ENCODE measurements at places on chromosomes 7 and 10.

GRCh38 chr7:101172854-101173751 lies 7.0 kb downstream of the NAT16 start:
- no peak for DNase-seq

- DNase-seq: no peak
These were observed 12.1 kb upstream of the LRGUK start for GRCh38 chr7:134114992-134115391.

DNA sequence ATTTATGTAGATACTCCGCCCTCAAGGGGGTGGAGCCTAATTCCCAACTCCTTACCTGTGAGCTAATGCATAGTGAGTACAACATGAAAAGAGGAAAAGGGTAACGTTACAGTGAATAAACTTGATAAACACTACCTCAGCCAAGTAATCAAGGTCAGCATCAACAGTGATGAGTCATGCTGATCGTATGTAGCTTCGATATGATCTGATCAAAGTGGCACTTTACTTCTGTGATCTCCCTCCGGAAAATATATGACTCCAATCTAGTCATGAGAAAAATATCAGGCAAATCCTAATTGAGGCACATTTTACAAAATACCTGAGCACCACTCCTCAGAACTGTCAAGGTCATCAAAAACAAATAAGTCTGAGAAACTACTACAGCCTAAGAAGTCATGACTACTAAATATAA lies 70.4 kb downstream of the VTI1A start:
- no peak for DNase-seq

DNA sequence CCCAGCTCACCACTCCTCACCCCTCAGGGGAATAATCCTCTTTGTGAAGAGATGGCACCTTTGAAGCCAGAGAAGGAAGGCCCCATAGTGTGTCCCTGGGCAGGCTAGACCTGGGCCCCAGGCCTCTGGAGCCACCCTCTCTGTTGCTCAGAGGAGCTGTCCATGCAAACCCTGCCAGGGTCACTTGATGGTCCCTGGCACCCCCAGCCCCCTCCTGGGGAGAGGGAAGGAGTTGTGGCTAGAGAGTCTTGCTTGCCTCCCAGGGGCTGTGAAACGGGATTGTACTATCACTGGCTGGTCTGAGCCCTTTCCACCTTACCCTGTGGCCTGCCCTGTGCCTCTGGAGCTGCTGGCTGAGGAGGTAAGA lies 5.8 kb downstream of the GHRHR start:
- DNase-seq: no peak

DNA sequence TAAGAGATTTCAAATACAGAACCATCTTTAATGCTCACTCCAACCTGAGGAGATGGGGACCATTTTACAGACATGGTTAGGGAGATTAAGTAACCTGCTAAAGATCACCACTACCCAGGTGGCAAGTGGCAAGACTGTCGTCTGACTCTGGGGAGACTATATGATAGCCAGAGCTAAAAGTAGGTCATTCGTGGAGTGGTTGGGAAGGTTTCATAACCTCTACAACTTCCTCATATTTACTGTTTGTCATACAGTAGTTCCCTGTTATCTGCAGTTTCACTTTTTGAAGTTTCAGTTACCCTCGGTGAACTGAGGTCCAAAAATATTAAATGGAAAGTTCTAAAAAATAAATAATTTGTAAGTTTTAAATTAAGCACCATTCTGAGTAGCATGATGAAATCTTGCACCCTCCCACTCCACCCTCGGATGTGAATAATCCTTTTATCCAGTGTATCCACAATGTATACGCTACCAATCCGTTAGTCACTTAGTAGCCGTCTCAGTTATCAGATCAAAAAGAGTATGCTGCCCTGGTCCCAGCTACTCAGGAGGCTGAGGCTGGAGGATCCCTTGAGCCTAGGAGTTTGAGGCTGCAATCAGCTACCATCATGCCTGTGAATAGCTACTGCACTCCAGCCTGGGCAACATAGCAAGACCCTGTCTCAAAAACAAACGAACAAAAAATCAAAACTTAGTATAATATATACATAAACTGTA lies 14.9 kb upstream of the LGI1 start:
- DNase-seq: no peak

- DNase-seq: no peak
These were observed 11.9 kb upstream of the TSPAN15 start for GRCh38 chr10:69439350-69439739.

DNA sequence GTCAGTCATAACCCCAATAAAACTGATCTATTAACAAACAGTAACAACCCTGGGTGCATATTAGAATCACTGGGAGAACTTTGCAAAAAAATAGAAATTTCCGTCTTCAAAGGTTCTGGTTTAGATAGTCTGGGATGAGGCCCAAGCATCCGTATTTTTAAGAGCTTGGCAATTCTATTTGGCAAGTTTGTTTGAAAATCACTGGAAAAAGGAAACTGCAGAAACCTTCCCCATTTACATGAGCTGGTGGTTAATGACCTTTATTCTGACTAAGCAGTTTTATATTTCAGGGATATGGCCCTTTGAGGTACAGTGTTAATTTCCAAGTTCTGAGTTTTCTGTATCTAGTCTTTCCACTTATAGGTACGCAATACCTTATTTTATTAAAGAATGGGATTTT lies 115.8 kb upstream of the PRR15 start:
- no peak for DNase-seq

DNA sequence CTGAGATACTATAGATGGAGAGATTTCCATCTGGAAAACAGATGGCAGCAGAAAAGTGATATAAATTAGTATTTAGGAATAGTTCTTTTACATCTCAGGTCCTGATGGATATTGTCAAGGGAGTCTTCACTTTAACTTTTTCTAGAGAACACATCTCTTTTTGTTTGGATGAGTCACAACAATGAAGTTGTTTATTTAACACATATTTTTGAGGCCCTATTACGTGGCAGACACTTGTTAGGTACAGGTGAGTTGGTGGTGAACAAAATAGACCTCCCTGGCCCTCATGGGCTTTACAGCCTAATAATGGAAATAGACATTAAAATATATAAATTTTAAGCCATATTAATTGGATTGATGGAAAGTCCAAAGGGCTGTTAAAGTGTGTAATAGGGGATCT lies 168.3 kb downstream of the VTI1A start:
- no peak for DNase-seq

DNA sequence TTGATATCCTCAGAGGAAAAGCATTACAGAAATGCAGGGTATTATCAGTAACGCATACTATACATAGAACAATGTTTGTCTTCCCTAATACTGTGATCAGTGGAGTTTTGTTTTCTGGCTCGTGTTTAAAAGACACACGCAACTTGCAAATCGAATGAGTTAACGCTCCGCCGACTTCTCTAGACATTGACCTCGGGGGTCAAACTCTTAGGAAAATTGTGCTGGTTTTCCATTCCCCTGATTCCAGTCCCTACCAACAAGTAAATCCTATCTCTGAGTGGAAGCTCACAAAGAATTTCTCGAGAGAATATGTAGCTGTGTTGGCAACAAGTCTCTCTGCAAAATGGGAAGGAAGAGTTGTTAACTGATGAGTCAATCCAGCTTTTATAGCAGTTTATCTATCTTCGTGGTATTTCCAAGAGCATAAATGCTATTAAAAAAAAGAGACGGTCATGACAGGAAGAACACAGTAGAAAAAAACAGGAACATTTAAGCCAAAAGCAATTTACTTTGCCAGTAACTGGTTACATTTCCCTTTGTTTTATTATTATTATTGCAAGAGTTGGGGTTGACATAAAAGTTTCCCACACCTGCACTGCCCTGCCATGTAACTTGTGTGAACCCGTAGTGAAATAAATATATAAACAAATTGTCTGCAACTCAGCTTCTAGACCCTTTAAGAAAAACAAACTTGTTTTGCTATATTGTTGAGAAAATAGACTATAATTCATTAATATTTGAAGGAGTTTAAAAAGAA lies 144.4 kb downstream of the ARID5B start:
- DNase-seq: no peak

GRCh38 chr10:48383393-48383792 lies 76.9 kb downstream of the MAPK8 start:
- no peak for DNase-seq

- no peak for DNase-seq
These were observed 37.2 kb downstream of the IKZF1 start for GRCh38 chr7:50341724-50342123.

DNA sequence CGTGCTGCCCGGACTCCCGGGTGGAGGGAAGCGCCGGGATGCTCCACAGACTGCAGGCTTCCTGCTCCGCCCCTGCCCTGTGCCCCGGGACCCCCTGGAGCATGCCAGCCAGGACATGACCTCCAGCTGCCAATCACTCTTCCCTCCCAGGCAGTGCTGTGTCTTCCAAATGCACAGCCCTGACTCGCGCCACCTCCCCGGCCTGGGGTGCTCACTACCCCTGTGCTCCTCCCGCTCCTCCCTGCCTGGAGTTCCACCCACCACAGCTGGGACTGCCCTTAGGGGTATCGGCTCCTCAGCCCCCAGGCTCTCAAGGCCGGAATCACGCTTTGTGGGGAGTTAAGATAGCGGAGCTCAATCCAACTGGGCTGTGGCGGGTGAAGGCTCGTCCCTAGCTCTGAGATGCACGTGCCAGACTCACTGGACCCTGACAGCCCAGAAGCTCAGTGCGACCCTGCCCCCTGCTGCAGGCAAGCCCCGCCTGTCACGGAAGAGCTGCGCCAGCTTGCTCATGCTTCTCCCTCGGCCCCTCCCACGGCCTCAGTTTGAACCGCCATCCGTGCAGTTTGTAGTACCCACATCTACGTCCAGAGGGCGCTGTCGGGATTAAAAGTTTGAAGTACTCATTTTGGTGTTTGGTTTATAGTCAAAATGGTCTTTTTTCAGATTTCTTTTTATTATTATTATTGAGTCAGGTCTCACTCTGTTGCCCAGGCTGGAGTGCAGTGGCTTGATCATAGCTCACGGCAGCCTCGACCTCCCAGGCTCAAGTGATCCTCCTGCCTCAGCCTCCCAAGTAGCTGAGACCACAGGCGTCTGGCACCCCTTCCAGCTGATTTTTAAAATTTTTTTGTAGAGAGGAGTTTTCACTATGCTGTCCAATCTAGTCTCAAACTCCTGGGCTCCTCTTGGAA lies 142.5 kb upstream of the TCERG1L start:
- peak; percentile 83 for DNase-seq

- DNase-seq: no peak
These were observed 755.6 kb downstream of the TYW1 start for GRCh38 chr7:67752227-67752626.

DNA sequence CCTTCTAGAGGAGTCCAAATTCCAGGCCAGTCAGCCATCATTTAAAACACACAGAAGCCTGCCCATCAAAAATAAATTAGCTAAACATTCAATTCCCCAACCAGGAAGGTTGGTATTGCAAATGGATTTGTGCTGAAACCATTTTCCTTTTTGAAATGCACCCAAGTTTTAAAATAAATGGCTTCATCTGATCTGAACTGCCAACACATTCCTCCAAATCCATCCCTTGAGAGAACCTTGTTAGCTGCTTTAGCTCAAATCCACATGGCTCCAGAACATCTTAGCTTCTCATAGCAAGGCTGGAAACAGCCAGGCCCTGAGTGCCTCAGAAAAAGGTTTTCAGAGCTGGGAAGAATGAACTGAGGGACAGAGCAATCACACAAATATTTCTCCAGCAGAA lies 306.3 kb downstream of the FZD1 start:
- no peak for DNase-seq

- DNase-seq: no peak
These were observed 167.7 kb upstream of the SHH start for GRCh38 chr7:155979994-155980393.

- DNase-seq: no peak
These were observed 190.0 kb downstream of the PLXNA4 start for GRCh38 chr7:132386201-132386681.

GRCh38 chr10:31705136-31705535 lies 223.5 kb downstream of the ARHGAP12 start:
- DNase-seq: no peak

DNA sequence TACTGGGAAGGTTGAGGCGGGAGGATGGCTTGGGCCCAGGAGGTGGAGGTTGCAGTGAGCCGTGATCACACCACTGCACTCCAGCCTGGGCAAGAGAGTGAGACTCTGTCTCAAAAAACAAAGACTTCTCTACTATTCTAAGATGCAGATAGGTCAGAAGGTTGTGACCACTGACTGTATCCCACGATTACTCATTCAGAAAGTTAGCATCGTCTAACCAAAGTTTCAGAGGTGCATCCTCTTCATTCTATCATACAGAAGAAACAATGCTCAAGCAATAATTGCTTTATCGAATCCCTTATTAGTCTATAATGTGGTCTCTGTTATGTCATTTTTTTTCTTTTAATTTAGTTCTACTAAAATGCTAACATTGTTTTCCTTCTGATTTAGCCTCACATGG lies 348.7 kb upstream of the LRGUK start:
- DNase-seq: no peak

DNA sequence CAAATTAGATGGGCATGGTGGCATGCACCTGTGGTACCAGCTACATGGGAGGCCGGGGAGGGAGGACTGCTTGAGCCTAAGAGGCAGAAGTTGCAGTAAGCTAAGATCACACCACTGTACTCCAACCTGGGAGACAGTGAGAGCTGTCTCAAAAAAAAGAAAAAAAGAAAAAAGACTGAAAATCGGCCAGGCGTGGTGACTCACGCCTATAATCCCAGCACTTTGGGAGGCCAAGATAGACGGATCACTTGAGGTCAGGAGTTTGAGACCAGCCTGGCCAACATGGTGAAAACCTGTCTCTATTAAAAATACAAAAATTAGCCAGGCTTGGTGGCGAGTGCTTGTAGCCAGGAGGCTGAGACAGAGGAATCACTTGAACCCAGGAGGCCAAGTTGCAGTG lies 11.9 kb downstream of the RNF216 start:
- no peak for DNase-seq

GRCh38 chr7:151607464-151607867 lies 87.8 kb upstream of the RHEB start:
- DNase-seq: no peak

DNA sequence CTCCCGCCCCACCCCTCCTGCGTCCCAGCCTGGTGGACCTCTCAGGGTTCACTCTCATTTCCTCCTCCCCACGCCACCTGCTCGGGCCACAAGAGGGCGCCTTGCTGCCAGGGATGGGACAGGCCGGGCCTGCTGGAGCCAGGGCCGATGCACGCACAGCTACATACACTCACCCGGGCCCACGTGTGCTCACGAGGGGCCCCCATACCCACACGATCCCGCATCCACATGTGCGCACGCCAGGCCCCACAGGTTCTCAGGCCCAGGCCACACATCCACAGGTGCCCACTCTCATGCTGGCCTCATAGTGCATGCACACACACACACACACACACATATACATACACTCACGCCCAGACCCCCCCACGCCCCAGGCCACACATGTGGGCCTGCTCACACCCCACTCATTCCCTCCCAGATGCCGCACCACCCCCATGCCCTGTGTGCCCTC lies 68.6 kb downstream of the LHPP start:
- DNase-seq: peak; percentile 80
